ENCODE measurements at places on chromosomes 3 and 15.

- DNase-seq: no peak
Measured at GRCh38 chr15:43775411-43775965, 1.3 kb downstream of the ELL3 start.

GRCh38 chr3:23325466-23326065 is 122.4 kb downstream of the UBE2E2 start:
- DNase-seq: no peak

GRCh38 chr3:141401573-141402475 is 33.5 kb downstream of the ZBTB38 start:
- no peak for DNase-seq

GRCh38 chr3:38555149-38555840 is 59.2 kb downstream of the EXOG start:
- DNase-seq: no peak

GRCh38 chr3:45774581-45775521 is 21.5 kb downstream of the SLC6A20 start:
- no peak for DNase-seq

- no peak for DNase-seq
Measured at GRCh38 chr15:72800833-72801481, 17.4 kb upstream of the ADPGK start.

GRCh38 chr3:168730073-168730472 is 634.3 kb upstream of the GOLIM4 start:
- DNase-seq: no peak

DNA sequence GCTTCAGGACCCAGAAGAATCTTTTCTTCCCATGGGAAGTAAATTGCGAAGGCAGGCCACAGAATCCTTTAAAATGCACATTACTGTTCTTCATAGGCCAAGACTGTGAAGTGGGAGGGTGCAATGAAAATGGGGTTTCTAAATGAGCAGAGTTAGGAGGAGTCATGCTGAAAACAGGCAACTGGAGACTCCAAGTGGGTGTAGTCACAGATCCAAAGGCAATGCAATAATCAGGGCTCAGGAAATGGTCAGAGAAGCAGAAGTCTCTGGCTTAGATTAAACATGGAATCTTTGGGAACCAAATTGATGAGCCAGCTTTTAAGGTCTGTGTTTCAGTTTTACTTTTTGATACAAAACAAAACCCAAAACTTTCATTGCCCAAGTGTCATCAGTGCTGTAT is 37.6 kb downstream of the HHLA2 start:
- DNase-seq: no peak

DNA sequence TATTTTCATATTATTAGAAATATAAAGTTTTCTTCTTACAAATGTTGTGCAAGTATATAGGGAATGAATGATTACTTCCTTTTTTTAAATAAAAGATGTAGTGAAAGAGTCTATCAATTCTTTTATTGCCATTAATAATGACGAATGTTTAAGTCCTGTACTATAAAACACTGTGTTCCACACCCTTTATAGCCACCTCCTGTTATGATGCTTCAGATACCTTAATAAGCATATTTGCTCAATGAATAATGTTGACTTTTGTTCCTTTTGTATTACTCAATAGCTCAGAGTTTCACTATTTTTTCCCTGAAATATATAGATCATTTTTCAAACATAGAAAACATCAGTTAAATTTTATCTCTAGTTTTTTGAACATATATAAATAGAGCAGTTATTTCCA is 378.2 kb upstream of the THBS1 start:
- DNase-seq: no peak

GRCh38 chr3:134066651-134067530 is 37.2 kb upstream of the SLCO2A1 start:
- no peak for DNase-seq

DNA sequence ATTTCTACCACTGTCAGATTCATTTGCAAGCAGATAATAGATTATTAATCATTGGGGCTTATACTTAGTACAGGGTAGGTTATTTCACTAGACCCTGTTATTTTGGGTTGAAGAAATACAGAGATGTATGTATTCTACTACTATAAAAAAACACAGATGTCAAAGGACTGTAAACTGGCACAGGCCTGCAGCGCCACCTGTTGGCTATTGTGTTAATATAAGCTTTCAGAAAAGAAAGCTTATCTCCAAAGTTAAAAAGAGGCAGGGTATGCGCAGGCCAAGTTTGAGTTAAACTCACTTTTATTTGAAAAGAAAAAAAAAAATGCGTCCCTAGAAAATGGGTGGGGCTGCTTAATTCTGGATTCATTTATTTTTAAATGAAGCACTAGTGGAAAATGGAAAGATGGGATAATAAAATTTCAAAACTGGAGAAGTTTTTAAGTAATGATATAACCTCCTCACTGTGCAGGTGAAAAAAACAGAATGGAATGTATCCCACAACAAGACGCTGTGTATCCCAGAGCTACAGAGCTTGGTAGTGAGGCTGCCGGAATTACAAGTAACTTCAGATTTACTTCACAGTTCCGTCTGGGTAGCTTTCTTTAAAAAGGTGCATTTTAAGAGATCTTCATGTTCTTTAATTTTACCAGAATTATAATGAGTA is 407.2 kb upstream of the TGFBR2 start:
- DNase-seq: peak; percentile 61
